ENCODE measurements at places on chromosomes 12 and 14. TPM values are rescaled to one million over a fixed set of nuclear protein-coding genes. Genes with fewer than 3 reads are reported as not detected.

- peak; percentile 60 for DNase-seq
These were observed 1.1 kb downstream of the GALNT16 start for GRCh38 chr14:69260861-69261564.

GRCh38 chr12:88420457-88420856 is 159.8 kb downstream of the KITLG start:
- DNase-seq = no peak

DNA sequence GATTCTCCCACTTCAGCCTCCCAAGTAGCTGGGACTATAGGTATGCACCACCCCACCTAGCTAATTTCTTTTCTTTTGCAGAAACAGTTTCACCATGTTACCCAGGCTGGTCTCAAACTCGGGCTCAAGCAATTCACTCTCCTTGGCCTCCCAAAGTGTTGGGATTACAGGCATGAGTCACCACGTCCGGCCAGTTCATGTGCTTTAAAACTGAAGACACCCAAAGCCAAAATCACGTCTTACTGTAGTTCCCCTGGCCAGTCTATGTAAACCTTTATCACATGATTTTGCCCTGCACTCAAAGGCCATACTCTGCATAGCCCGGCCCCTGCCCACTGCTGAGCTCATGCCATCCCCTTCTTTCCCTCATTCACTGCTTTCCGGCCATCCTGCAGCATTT is 4.5 kb downstream of the ALKBH2 start:
- DNase-seq = no peak

DNA sequence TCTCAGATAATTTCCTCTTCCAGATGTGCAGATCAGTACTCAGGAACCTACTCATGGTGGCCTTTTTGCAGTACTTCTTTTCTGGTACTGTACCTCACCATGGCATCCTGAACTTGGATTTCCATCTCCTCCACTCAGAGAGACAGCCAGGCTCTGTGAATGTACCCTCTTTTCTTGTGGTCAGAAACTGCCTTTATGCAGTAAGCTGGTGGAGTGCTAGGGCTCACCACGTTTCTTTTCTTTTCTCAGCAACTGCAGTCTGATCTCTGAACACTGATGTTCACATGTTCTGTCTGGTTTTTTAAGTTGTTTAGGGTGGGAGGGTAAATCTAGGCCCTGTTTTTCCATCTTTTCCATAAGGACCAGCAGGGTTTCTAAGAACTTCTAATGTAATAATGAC is 99.8 kb upstream of the NRXN3 start:
- DNase-seq = no peak

DNA sequence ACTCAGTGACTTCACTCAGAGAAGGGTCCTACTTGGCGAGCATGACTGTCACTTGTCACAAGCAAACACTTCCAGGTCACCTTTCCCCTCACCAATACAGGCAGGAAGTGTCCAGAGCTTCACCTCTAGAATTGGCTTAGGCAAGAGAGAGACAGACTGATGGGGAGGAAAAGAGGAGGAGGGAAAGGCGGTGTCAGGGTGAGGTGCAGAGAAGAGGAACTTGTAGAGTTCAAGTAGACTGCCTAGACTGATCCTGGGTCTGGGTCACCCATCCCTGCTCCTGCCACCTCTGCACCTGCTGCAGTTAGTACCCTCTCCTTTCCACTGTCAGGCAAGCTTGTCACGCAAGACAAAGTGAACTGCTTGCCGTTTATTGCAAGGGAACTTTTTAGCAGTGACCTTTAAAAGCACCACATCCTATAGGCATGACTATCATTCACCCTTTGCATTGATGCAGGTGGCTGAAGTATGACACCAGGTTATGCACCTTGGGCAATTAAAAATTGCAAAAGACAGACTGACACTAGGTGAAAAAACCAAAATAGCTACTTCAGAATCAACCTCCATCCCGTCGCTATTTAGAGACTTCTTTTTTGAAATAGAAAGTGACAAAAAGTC is 292.4 kb downstream of the SYT1 start:
- DNase-seq = no peak

- DNase-seq = no peak
These were observed 47.5 kb downstream of the BEGAIN start for GRCh38 chr14:100539766-100540140.

DNA sequence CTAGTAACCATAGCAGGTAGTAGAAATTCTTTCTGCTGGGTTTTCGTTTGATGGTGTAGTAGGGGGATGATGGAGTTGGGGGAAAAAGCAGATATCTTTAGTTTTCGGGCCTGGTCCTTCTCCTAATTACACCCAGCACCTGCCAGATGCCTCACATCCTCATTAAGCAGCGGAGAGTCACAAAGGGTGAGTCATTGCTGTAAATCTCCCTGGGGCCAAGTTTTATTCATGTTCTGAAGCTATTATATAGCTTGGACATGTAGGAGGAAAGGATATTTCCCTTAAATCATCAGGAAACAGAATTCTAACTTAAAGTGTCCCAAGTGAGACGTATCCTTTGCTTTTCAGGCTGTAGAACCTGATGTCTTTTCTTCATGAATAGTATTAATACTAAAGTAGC is 4.9 kb upstream of the NECAP1 start:
- no peak for DNase-seq

The IFNG-AS1 gene
- total RNA-seq = 19.0 TPM

Measured in B cell (primary cell).